NCI-H187 treated with DMSO at 0.1 percent for 48 hours (cell line): ENCODE measurements at places on chromosomes 5 and 9.

GRCh38 chr5:95162231-95162992 lies 122.5 kb downstream of the MCTP1 start:
- DNase-seq, result no peak

GRCh38 chr9:94805585-94805984 lies 79.1 kb downstream of the AOPEP start:
- no peak for DNase-seq

- no peak for DNase-seq
Measured at GRCh38 chr5:79845448-79846197, 145.4 kb downstream of the MTX3 start.

GRCh38 chr9:133968966-133969617 lies 23.0 kb downstream of the VAV2 start:
- DNase-seq, result no peak

DNA sequence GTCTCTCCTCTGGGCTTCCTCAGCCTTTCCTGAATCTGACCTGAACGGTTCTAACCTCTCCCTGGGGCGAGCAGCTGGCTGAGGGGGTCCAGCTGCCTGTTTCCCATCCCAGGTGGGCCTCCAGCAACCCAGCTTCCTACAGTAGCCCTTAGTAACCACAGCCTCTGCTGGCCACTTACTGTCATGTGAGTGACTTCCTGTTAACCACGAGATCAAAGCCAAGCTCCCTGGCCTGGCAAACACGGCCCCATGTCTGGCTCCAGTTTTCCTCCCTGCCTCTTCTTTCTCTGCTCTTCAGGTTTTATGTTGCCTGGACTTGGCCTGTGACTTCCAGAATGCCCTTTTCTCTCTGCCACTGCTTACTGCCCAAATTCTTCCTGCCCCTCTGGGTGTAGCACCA lies 47.2 kb upstream of the DAB2IP start:
- DNase-seq, result no peak
